GM04504 (cell line): ENCODE measurements at places on chromosomes 6 and 20.

DNA sequence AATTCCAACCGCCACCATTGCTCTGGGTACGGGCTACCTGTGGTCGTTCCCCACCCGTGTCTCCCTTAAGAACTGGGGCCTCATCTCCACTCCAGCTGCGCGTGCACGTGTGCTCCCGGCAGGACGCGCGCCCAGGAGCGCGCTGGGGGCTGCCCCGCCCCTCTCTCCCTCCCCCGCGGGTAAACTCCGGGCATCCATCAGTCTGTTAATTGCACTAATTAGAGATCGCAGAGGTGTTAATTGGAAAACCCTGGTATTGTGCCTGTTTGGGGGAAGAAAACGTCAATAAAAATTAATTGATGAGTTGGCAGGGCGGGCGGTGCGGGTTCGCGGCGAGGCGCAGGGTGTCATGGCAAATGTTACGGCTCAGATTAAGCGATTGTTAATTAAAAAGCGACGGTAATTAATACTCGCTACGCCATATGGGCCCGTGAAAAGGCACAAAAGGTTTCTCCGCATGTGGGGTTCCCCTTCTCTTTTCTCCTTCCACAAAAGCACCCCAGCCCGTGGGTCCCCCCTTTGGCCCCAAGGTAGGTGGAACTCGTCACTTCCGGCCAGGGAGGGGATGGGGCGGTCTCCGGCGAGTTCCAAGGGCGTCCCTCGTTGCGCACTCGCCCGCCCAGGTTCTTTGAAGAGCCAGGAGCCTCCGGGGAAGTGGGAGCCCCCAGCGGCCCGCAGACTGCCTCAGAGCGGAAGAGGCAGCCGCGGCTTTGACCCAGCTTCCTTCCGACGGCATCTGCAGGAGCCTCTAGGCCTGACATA, 14.4 kb downstream of the FOXP4 start:
- no peak for DNase-seq

- no peak for DNase-seq
These were observed 213.9 kb downstream of the SOX4 start for GRCh38 chr6:21807299-21808044.

- DNase-seq, result no peak
These were observed 1352.6 kb upstream of the GJE1 start for GRCh38 chr6:140779991-140780596.

DNA sequence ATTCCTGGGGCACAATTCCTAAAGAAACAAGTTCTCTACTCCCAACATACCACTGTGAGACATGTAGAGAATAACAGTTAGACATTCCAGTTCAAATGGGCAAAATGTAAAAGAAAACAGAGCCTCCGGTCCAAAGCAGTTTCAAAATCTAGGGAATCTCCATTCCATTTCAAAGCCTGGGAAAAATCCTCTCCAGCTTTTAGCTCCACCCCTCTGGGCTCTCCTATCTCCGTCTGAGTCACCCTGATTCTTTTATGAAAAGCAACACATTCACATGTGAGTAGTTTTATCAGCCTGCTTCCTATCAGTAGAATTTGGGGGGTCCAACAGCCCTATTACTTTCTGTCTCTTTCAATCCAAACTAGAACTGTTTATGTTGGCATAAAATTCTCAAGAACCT, 3.7 kb downstream of the CSNK2A1 start:
- DNase-seq, result no peak

DNA sequence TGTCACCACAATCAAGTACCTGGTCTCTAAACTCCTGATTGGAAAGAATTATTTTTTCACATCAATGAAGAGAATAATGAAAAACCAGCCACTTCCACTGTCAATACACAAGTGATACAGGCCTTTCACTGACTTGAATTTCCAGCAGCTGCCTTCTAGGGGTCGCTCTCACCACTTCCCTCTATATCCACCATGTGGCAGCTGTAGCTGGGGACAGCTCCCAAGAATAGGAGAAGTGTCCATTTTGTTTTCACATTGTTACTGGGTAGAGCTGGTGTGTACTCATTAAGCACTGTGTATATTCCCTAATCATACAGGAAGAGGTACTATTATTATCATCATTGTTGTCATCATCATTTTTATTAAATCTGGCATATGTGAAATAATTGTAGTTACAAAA, 438.4 kb upstream of the SPTLC3 start:
- DNase-seq, result no peak

GRCh38 chr20:4087923-4088322, 72.6 kb upstream of the RNF24 start:
- no peak for DNase-seq

DNA sequence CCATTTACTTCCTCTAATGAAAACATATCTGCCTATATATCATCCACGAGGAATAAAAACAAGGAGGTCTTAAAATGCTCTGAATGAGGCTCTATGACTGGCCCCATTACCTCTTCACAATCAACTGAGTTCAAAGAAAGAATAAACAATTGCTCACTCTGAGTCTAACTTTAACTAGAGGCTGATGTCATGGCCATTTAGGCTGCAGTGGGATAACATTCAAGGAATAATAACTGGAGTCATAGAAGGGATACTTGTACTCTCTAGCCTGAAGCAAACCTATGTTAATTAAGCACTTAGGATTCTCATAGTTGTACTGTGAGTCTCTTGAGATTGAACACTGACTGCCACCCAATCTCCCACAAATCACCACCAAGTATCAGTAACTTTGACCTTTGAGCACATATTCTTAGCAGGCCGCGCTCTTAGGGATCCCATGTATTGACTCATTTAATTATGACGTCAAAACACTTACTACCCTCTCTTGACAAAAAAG, 70.2 kb downstream of the PERP start:
- DNase-seq, result no peak

GRCh38 chr6:126633373-126633772, 293.5 kb downstream of the CENPW start:
- no peak for DNase-seq

GRCh38 chr6:150371356-150371755, 2.5 kb downstream of the IYD start:
- DNase-seq, result no peak

DNA sequence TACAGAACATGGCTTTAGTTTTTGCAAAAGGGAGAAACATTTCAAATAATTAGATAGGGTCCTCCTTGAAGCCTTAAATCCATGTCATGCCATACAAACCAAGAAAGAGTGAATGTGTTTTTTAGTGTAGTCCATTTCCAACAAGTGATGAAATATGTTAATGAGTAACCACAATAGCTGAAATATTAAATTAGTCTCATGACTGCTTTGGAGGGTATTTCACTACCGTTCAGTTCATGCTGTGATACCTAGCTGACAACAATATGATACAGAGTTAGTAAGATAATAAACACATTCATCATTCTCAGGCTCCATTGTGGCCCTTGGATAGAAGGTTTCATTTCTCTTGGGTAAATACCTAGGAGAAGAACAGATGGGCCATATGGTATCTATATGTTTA, 5.8 kb upstream of the ID4 start:
- no peak for DNase-seq

GRCh38 chr6:100724696-100725095, 156.4 kb downstream of the ASCC3 start:
- no peak for DNase-seq

DNA sequence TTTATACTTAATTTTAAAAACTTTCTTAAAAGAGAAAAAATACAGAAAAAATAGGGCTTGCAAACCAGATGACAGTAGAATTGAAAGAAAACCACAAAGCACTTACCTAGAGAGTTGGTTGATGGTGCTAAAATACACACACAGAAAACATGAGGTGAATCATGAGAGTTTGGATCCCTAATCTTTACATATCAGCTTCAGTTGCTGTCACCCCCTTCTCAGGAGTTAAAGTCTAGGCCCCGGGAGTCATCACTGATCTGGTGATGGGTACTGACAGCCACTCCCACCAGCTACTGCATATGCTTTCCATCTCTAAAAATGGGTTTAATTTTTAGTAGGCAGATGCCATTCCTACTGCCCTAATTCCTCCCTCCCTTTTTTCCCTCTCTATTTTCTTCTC, 16.7 kb downstream of the TSBP1 start:
- no peak for DNase-seq

DNA sequence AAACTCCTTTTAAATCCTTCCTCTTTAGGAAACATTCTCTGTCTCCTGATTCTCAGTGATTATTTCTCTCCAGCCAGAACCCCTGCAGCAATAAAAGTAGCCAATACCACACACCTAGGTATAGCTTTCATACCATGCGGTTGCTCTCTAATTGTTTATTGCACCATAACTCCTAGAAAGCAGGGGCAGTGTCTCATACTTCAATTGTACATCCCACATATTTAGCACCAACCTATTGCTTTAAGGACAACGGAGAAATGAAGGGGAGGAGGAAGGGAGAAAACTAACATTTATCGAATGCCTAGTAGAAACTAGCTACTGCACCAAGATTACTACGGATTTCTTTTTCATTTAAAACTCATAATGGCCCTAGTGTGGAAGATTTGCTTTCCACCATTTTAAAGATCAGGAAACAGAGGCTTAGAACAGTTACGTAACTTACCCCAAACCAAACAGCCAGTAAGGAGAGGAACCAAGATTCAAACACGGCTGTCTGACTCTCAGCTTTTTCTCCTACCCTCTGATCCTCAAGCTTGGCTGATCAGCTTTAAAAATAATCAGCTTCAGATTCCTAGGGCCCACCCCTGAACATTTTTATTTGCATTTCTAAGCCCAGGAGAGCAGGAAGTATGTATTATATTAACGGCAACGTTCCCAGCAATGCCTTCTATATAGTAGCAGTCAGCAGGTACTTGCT, 43.4 kb upstream of the ATXN1 start:
- no peak for DNase-seq

GRCh38 chr20:37225146-37225545, 36.5 kb downstream of the GHRH start:
- DNase-seq, result no peak

DNA sequence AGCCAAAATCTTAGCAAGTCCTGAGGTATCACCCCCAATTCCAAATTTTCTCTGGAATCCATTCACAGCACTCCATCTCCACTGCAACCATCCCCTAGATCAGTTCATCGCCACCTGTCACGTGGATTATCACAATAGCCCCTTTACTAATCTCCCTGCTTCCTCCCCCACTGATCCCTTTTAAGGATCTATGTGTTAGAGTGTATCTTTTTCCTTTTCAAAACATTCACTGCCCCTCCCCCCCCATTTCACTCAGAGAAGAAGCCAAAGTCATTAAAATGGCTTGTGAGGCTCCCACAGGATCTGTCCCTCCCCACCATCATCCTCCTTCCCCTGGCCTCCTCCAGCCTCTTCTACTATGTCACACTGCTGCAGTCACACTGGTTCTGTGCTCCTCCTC, 18.4 kb upstream of the SPAG4 start:
- no peak for DNase-seq

- no peak for DNase-seq
These were observed 56.7 kb downstream of the GMPR start for GRCh38 chr6:16295060-16295459.

DNA sequence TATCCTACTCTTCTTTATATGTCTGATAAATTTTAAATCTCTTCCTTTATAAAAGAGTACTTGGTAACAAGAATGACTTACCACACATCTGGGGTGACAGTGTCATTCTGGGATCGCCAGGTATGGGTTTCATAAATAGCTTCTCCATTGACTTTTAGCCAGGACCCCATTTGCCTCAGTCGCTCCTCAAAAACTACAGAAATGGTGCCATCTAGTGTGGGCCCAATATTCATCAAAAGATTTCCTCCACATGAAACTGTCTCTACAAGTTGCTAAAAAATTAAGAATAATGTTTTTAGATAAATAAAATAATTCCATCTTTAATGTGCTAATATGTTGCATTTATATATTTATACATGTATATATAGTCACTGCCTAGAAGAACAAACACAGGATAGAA, 9.7 kb downstream of the FUCA2 start:
- no peak for DNase-seq

DNA sequence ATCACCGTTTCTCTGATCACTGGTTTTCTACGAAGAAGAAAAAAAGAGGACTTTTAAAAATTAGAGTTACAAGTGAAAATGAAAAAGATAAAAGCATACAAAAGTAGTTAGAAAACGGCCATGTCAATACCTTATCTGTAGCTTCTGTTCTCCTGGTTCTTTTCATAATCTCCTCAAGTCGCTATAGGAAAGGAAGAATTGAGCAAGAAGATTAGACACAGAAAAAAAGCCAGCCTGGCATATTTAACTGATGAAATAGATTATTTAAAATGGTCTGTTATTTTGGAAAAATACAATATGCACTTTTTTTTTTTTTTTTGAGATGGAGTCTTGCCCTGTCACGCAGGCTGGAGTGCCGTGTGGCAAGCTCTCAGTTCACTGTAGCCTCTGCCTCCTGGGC, 70.2 kb upstream of the BCLAF1 start:
- DNase-seq, result no peak

- DNase-seq, result no peak
These were observed 43.3 kb downstream of the PPARD start for GRCh38 chr6:35385457-35386202.

- no peak for DNase-seq
These were observed 53.2 kb downstream of the PDE7B start for GRCh38 chr6:135904666-135905065.

GRCh38 chr6:167863897-167864296, 37.2 kb downstream of the AFDN start:
- no peak for DNase-seq

DNA sequence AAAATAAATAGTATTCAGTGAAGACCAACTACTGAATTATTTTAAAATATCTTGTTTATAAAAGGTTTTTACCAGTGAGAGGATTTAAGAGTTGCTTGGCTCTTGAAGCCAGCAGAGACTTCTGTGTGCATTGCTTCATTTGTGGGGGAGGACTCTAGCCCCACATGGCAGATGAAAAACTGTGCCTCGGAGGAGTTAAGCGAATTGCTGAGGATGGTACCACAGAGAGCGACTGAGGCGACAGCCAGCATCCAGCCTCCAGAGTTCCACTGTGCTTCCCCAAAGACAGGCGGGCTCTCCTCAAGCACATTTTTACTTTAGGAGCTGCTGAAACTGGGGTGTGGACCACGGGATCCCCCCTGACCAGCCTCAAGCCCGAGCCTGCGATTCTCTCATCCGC, 80.7 kb downstream of the THBS2 start:
- no peak for DNase-seq

DNA sequence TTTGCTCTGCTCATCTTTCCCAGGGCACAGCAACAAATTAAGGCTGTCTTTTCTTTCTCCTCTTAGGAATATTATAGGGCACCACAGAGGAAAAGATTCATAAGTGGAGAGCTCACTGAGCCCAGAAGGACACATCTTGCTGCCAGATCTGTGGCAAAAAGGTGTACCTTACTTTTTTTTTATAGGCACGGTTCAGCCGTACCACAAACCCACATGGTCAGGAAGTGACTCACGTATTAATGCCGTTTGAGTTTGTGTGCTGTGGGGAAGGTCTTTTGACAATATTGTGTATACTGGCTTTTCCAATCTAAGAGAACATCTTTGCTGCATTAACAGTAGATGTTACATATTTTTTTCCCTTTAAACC, 28.4 kb downstream of the PAQR8 start:
- DNase-seq, result no peak

- no peak for DNase-seq
These were observed 425.5 kb downstream of the TBC1D32 start for GRCh38 chr6:120908767-120909166.

GRCh38 chr6:85449818-85450759, at the start of gene NT5E:
TSS of gene NT5E (plus strand) at chr6:85450083. CDS start at chr6:85450140, 57 bp downstream.
- DNase-seq, result no peak

- no peak for DNase-seq
These were observed 349.1 kb upstream of the GJE1 start for GRCh38 chr6:141783585-141783984.

GRCh38 chr20:25290646-25291431, 43.0 kb downstream of the PYGB start:
- DNase-seq, result no peak

- DNase-seq, result no peak
These were observed 15.3 kb upstream of the ANGPT4 start for GRCh38 chr20:931401-931800.
